Kidney tubule cell (primary cell): ENCODE measurements at places on chromosomes 6 and 20.

DNA sequence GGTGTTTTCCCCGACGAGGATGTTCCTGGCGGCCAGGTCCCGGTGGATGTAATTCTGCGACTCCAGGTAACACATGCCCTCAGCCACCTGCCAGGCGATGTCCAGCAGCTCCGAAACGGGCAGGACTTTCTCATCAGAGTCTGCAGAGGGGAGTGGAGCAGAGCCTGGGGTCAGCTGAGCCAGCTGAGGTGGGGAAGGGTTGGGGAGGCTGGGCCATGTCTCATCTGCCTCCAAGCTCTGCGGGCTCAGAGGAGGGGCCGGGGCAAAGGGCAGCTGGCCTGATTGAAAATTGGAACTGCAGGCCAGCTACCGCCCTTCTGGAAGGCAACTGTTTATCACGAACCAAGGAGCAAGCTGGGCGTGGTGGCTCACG is 6.4 kb downstream of the PTK6 start:
- DNase-seq = no peak

GRCh38 chr20:59786801-59787537 is 146.5 kb downstream of the SYCP2 start:
- no peak for DNase-seq

DNA sequence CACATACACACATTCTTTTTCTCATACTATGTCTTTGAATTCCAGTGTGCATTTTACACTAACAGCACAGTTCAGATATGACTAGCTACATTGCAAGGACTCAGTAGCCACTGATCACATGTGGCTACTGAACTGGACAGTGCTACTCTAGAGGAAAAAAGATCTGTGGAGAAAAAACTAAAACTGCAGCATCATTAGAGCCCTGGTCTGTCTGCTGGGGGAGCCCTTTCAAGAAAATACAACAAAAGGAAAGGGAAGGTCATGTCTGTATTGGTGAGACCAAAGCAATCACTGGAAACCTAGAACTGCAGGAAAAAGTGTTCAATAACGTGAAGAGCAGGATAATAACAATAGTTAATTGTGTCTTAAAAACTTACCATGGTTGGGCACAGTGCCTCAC is 132.3 kb upstream of the JARID2 start:
- DNase-seq = no peak

DNA sequence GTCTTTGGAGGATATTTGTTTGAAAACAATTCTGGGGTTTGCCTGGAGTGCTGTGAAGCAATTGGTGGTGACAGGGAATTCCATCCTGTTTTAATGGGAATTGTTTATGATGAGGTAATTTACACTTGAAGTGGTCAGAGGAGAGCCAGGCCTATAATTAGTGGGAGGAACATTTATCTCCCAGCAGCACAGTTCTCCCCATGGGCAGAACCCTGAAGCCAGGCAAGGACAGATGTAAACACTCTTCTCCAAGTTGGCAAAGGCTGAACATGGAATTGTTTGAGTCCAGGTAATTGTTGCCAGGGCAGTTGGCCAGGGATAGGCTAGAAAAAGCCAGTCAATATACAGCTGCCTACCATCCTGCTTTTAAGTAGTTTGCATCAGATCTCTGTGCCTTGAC is 789.7 kb downstream of the FRK start:
- no peak for DNase-seq

- DNase-seq = no peak
These were observed 16.0 kb upstream of the PTCRA start for GRCh38 chr6:42899871-42900270.

DNA sequence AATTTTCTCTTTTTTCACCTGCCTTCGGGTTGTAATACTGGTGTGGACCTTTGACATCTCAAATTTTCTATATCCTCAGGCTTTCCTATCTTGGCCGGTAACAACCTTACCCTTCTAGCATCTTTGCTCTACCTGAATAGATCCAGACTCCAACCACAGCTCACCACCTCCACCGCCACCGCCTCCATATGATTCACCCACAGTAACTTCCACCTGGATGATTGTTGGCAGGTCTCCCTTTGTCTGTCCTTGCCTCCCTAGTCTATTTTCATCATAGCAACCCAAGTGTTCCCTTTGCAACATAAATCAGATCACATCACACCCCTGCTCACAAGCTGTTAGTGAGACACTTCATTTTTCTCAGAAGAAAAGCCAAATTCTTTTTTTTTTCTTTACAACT is 525.8 kb upstream of the POU3F2 start:
- no peak for DNase-seq

DNA sequence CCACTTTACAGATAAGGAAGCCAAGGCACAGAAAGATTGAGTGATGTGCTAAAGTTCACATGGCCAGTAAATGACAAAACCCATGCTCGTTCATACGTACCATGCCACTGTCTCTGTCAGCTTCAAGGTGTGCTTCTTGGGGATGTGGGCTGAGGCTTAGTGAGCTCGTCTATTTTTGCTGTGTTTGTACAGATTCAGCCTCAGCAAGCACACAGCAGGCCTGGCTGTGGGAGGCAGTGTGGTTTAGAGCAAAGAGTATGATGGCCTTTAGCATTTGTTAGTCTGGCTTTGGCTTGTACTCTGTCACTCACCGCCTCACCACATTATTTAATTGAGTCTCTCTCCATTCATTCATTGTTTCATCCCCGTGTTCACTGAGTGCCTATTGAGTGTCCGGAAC is 55.3 kb downstream of the BMP6 start:
- DNase-seq = no peak

DNA sequence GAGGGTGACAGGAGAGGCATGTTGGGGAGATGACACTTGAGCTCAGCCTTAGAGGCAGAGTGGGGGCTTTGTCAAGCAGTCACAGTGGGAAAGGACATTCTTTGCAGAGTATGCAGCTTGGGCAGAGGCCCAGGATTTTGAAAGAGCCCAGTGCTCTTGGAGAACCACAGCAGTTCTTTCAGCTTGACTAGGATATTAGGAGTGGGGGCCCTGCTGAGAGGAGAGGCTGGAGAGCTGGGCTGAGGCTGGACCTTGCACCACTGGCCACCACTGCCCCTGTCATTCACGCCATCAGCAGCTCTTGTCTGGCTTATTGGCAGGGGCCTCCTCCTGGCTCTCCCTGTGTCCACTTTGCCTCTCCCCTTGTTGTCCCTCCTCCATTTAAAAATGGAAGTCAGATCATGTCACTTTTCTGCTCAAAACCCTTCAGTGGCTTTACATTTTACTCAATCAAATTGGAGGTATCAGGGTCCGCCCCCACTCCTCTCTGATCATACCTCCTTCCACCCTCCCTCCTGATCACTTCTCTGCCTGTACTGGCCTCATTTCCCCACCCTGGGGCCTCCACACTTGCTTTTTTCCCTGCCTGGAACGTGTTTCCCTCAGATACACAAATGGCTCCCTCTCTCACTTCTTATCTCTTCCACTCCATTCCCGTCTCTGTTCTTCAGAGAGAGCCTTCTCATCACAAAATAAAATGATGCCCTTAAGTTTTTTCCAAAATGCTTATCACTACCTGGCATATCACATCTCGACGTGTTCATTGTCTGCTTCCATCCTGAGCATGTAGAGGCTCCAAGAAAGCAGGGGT is 10.5 kb downstream of the MANBAL start:
- no peak for DNase-seq
